ENCODE measurements at places on chromosomes 11 and 22.

DNA sequence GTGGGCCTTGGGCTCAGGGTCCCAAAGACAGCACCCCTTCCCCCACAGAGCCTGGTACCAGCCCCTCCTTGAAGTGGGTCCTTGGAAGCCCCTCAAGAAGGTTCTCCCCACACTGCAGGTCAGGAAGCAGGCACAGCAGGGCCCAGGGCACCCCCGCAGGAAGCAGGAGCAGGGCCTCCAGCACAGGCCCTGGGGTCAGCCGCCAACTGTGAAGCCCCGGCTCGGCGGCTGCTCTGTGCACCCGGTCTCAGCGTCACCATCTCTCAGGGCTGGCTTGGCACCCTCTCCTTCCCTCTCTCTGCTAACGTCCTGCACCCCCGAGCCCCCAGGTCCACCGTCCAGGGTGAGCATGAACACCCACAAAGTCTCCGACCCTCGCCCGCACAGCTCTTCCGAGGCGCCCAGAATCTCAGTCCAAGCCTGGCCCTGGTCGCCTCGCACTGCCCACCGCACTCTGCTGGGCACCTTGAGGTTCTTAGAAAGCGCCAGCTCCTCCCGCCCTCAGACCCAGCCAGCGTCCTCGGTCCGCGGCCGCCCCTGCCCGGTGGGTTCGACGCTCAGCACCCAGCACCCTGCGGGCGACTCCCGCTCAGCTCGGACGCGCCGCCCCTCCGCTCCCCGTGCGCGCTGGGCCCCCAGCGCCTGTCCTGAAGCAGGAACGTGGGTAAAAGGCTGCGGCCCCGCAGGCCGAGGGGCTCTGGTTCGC is 1.4 kb upstream of the SIGIRR start:
- no peak for DNase-seq

DNA sequence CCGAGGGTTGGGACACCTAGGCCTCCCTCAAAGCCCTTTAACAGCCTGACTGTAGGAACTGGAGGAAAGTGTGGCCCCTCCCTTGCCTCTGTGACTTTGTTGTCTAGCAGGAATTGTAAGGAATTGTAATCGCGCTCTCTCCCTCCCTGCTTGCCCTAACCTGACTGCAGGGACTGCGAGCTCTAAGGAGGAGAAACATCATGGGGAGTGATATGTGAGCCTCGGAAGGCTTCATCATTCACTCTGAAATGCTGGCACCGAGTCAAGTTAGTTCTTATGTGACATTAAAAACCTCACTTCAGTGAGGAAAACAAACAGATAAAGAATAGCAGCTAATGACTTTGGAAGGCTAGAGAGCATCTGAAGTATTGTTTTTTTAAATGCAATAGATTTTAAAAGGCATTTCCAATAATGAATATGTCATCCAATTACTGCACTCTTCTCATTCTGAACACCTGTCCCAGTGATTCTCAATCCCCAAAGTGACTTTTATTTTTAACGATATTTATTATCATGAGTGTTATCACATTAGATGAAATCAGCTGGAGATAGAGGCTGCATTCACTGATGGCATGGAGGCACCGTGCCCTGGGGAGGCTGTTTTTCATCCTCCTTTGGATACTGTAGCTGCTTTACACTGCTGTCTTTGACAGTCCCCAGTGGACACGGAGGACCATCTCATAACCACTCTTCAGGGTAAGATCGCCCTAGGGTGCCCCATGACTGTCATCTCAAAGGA is 58.5 kb upstream of the NTM start:
- no peak for DNase-seq

DNA sequence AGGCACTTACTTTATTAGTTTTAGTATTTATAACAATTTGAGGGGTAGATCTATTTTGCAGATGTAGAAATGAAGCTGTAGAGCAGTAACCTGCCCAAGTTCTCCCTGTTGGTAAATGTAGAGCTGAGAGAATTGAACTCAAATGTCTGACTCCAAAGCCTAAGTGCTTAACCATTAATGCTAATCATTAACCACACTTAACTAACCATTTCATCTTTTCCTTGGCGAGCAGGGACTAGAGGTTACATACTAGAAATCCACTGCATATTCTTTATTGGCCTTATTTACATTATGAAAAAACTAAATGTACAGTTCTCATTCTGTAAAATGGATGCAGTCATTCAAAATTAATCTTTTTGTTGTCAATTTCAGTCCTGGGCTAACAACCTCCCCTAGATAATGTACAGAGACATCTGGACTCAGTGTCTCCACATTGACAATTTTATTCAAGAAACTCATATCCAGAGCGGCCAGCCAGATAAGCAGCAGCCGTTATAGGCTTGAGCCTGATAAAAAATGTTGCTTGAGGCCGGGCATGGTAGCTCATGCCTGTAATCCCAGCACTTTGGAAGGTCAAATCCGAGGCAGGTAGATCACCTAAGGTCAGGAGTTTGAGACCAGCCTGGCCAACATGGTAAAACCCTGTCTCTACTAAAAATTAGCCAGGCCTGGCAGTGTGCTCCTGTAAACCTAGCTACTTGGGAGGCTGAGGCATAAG is 76.7 kb upstream of the PICALM start:
- DNase-seq = no peak

DNA sequence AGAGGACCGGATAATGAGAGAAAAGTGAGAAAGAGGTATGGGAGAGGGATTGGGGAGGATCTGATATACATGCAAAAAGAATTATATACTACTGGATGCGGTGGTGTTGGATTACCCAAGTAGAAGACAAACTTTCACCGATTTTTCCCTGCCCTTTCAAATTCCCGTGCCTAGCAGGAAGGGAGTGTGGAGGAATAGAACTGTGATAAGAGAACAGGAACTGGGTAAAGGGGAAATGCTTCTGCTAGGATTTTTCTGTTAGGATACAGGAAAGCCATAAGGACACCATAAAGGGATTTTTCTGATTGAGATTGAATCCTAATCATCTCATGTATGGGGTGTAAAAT is 480 bp upstream of the MTMR2 start:
- no peak for DNase-seq
